Activated CD4-positive, alpha-beta memory T cell treated with anti-CD3 and anti-CD28 coated beads, Interleukin-2, amount 10 ng/mL, durations not matched to agents 7 days and 5 days (primary cell): ENCODE measurements at places on chromosomes 6 and 20.
A peak's percentile ranks its signal among the peaks of the same experiment; 100 is the strongest.

DNA sequence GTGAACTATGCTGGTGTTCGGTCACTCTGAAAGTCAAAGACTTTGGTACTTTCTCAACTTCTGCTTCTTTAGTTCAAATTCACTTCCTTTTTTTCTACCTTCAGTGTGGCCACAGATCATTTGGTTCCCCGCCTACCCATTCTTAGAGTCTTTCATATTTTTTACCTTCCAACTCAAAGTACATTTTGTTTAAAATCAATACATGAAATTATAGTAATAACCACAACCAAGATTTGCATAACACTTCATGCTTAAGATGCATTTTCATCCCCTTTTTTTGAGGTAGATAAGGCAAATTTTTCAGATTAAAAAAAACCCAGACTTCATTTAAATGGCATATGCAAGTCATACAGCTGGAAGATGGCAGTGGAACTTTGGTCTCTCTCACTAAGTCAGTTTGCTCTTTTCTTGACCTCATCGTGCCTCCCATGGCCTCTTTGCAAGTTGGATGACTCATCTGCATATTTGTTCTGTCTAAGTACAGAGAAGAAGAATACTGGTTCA, 11.9 kb upstream of the CNR1 start:
- H3K27ac ChIP-seq, result no peak overlapping the region
- no peaks in the 10 kb centered on the region for H3K4me1 ChIP-seq
- H3K27me3 ChIP-seq, result peaks cover 21% of the 10 kb centered on the region
- no peak for DNase-seq

DNA sequence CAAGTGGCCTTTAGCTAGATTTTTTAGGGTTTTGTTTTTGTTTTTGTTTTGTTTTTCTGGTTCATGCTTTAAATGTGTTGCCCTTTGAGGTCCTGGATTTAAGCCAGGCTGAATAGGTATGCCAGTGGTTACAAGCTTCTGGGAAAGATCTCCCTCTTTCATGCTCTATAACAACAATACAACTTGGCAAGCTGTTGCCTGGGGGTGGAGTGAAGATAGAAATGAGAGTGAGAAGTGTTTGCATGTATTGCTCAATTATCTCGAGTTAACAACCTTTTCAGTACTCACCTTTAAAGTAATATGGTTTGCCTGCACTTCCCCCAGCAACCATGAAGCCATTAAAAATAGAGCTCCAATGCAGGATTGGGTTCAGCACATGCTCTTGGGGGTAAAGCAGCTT, 19.2 kb upstream of the HAO1 start:
- H3K4me3 ChIP-seq, result no peak overlapping the region
- DNase-seq, result no peak
- H3K27ac ChIP-seq, result no peak overlapping the region
- peaks cover 2% of the 10 kb centered on the region for H3K27me3 ChIP-seq
- H3K36me3 ChIP-seq, result no peaks in the 10 kb centered on the region

- DNase-seq, result no peak
- peaks cover 19% of the 10 kb centered on the region for H3K27me3 ChIP-seq
- no peaks in the 10 kb centered on the region for H3K4me1 ChIP-seq
- no peak overlapping the region for H3K4me3 ChIP-seq
- H3K27ac ChIP-seq, result no peak overlapping the region
- no peaks in the 10 kb centered on the region for H3K36me3 ChIP-seq
Observed at GRCh38 chr6:10908228-10908627, 21.4 kb downstream of the SYCP2L start.

- peaks cover 30% of the 10 kb centered on the region for H3K36me3 ChIP-seq
- no peak overlapping the region for H3K4me3 ChIP-seq
- no peak for DNase-seq
Observed at GRCh38 chr6:142933701-142934100, 11.3 kb downstream of the HIVEP2 start.

DNA sequence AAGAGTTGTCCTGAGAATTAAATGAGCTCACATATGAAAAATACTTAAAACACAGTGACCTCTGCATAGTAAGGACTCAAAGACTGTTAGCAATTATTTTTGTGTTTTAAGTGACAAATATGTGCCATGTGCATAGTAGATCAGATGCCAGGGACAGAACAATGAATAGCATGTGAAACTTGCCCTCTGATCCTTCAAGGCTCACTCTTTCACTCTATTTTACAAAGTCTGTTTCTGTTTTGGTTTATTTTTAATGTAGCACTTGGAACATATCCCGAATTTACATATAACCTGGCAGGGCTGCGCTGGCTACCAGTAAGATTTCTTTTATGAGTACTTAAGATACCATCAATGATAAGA, 135.5 kb upstream of the TNFAIP3 start:
- H3K27me3 ChIP-seq, result peaks cover 9% of the 10 kb centered on the region
- H3K36me3 ChIP-seq, result no peaks in the 10 kb centered on the region
- no peak overlapping the region for H3K27ac ChIP-seq
- H3K4me3 ChIP-seq, result no peak overlapping the region

GRCh38 chr20:6863355-6863754, 95.9 kb downstream of the BMP2 start:
- no peak overlapping the region for H3K27ac ChIP-seq
- no peak for DNase-seq
- no peak overlapping the region for H3K4me3 ChIP-seq
- H3K4me1 ChIP-seq, result no peaks in the 10 kb centered on the region
- H3K27me3 ChIP-seq, result no peaks in the 10 kb centered on the region
- no peaks in the 10 kb centered on the region for H3K36me3 ChIP-seq

DNA sequence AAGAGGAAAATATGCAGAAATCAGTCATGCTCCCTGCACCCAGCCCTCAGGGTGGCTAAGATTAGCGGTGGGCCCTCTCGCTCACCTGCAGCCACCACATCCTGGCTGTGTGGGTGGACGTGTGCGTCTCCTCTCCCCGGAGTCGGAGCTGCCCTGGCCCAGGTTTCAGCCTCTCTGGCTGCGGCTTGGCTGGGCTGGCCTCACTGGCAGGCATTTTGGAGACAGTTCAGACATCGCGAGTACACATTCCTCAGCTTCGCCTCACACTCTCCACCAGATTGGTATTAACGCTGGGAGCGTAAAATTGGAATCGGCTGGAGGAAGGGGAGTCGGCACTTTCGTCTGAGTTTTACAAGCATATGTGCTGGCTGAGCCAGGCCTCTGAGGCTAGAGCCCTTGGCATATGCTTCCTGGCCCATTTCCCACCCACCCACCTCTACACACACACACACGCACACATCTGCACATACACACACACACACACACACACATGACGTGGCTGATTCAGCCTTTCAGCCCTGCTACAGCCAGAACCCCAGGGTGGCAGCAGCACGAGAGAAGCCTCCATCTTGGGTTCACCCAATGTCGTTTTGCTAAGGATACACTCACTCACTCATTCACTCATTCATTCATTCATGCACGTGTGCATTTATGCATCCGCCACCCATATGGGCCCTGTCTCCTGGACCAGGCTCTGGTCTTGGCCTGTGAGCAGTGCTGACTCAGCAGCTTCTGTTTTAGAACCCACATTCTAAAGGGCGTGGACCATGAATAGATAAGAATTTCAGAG, 42.9 kb downstream of the BCAS4 start:
- peak overlapping the region; percentile 38 for H3K27ac ChIP-seq
- no peaks in the 10 kb centered on the region for H3K36me3 ChIP-seq
- peak; percentile 21 for DNase-seq
- H3K4me1 ChIP-seq, result peaks cover 23% of the 10 kb centered on the region
- no peaks in the 10 kb centered on the region for H3K27me3 ChIP-seq
- H3K4me3 ChIP-seq, result no peak overlapping the region

GRCh38 chr6:113182370-113183141, 674.6 kb upstream of the MARCKS start:
- H3K4me3 ChIP-seq, result no peak overlapping the region
- no peaks in the 10 kb centered on the region for H3K27me3 ChIP-seq
- no peak for DNase-seq
- no peaks in the 10 kb centered on the region for H3K36me3 ChIP-seq
- no peak overlapping the region for H3K27ac ChIP-seq

- H3K4me3 ChIP-seq, result no peak overlapping the region
- peaks cover 43% of the 10 kb centered on the region for H3K36me3 ChIP-seq
- H3K27me3 ChIP-seq, result no peaks in the 10 kb centered on the region
- H3K27ac ChIP-seq, result no peak overlapping the region
Observed at GRCh38 chr6:107401573-107401972, 57.8 kb downstream of the PDSS2 start.

DNA sequence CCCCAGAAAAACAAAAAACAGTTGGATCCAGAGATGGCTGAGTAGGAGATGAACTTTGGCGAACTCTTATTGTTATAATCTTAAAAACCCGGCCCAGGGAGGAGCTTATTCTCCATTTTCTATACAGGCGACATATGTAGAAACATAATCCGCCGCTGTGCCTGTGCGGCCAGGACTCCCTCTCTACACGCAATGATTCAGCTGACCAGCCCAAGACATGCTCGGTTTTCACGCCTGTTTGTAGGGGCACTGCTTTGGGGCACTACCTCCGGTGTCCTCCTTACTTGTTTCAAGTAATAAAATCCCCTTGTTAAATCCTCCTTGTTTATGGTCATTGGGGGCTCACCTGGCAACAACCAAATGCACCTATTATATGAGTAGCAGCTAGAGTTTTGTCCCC, 89.9 kb downstream of the SEL1L2 start:
- no peak overlapping the region for H3K4me3 ChIP-seq
- H3K27ac ChIP-seq, result no peak overlapping the region

DNA sequence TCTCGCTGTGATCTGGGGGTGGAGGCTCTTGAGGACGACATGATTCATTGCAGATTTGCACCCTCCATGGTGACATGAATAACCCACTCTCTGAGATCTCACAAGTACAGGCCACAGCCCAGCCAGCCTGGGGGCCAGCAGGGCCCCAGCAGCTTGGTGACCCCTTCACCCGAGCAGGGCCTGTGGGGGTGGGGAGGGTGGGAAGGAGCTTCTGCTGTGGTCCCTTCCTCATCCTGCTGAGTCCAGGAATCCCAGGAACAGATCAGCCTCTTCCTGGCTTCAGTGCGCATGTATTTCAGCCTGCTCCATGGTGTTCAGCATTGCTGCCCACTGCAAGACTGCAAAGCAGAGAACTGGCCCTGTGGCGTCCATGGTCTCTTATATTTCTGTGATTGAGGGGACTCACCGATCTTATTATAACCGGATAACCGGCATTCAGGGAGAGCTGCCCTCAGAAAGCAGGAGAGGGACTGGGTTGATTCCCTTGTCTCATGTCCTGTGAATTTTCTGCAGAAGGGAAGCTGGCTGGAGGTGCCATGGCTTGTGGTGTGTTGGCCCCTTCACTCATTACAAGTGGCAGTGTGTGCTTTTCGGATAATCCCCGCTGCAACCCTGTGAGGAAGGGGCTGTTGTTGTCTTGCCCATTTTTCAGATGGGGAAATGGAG, 118.8 kb upstream of the FRMD1 start:
- H3K4me1 ChIP-seq, result no peaks in the 10 kb centered on the region
- no peaks in the 10 kb centered on the region for H3K36me3 ChIP-seq

- no peaks in the 10 kb centered on the region for H3K27me3 ChIP-seq
- H3K36me3 ChIP-seq, result peaks cover 6% of the 10 kb centered on the region
- H3K4me1 ChIP-seq, result no peaks in the 10 kb centered on the region
Observed at GRCh38 chr6:45946352-45946751, 69.3 kb downstream of the CLIC5 start.

GRCh38 chr6:91827151-91827550, 1240.3 kb upstream of the MAP3K7 start:
- H3K27ac ChIP-seq, result no peak overlapping the region
- no peaks in the 10 kb centered on the region for H3K36me3 ChIP-seq
- no peaks in the 10 kb centered on the region for H3K4me1 ChIP-seq
- DNase-seq, result no peak
- H3K4me3 ChIP-seq, result no peak overlapping the region

DNA sequence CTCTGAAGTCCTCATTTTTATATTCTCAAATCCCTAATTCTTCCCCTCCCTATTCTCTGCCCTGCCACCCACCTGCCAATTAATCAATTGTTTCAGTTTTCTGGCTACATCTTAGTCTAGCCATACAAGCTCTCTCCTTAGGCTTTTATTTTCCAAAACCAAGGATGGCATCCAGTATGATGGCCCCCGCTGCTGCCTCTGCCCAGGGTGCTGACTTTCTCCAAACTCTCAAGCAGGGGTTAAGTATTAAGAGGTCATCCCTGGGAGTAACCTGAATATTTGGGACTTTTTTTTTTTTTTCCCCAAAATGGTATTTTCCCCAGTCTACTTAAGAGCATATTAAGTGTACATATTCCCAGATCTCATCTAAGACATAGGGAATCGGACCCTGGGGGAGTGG, 183.8 kb downstream of the DHX35 start:
- no peak for DNase-seq
- H3K4me1 ChIP-seq, result no peaks in the 10 kb centered on the region
- H3K27me3 ChIP-seq, result peaks cover 8% of the 10 kb centered on the region

DNA sequence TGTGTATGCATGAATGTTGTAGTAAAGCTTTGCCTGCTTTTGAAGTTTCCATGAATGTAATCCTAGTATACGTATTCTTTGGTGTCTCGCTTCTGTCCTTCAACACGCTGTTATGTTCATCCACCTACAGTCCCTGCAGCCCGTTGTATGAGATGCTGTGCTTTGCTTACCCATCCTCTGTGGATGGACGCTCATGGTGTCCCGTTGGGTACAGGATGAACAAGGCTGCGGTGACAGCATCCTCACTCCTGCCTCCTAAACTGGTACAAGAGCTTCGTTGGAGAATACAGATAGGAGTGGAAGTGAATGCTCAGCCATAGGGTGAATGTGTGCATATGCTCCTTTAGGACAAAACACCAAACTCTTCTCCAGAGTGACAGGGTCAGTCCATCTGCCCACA, 366.2 kb downstream of the ZFAND3 start:
- H3K27me3 ChIP-seq, result no peaks in the 10 kb centered on the region
- no peak overlapping the region for H3K27ac ChIP-seq
- H3K4me3 ChIP-seq, result no peak overlapping the region

- H3K27me3 ChIP-seq, result no peaks in the 10 kb centered on the region
- H3K27ac ChIP-seq, result no peak overlapping the region
- DNase-seq, result no peak
- no peaks in the 10 kb centered on the region for H3K4me1 ChIP-seq
- H3K4me3 ChIP-seq, result no peak overlapping the region
Observed at GRCh38 chr6:131362696-131363095, 210.3 kb upstream of the ARG1 start.

DNA sequence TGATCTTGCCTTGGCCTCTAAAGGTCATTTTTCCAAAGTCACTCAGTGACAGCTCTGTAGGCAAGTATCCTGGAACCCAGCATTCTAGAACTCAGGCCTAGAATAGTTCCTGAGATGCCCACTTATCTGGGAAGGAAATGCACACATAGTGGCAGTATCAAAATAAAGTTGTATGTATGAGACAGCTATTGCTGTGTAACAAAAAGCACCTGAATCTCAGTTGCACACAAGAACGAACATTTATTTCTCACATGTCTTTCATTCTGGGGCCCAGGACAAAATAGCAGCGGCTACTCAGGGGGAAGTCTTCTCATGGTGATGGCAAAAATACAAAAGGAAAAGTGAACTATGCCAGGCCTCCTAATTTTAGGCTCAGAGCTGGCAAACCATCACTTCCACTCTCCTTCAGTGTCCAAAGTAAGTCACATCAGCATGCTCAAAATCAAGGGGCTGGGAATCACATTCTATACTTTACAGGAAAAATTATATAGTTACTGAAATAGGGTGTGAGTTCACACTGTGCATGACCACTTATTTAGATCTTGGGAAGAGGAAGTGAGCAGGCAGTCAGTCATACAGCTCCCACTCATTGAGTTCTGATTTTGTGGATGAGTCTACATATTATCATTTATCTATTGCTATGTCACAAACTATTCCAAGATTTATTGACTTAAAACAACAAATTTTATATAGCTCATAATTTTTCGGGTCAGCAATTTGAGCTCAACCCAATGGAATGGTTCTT, 133.7 kb upstream of the RIN2 start:
- no peaks in the 10 kb centered on the region for H3K4me1 ChIP-seq
- no peak overlapping the region for H3K4me3 ChIP-seq
- no peaks in the 10 kb centered on the region for H3K36me3 ChIP-seq
- H3K27me3 ChIP-seq, result no peaks in the 10 kb centered on the region
